ENCODE measurements at places on chromosomes 3 and 15.

DNA sequence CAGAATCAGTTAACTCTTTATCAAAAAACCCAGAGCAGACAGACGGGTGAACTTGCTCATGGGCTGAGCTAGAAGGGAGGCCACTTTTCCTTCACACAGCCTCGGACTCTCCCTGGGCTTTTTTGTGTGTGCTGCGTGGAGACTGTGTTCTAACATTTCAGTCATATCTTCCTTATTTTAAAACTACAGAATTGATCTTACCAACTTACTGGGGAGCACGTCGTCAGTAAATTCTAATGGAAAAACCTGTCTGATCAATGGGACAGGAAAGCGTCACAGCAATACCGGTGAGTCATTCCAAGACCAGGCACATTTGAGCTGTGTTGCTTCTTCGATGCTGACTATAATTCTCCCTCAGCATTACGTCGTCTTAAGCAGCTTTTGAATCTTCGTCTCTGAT lies 145.1 kb downstream of the LPP start:
- DNase-seq: no peak

DNA sequence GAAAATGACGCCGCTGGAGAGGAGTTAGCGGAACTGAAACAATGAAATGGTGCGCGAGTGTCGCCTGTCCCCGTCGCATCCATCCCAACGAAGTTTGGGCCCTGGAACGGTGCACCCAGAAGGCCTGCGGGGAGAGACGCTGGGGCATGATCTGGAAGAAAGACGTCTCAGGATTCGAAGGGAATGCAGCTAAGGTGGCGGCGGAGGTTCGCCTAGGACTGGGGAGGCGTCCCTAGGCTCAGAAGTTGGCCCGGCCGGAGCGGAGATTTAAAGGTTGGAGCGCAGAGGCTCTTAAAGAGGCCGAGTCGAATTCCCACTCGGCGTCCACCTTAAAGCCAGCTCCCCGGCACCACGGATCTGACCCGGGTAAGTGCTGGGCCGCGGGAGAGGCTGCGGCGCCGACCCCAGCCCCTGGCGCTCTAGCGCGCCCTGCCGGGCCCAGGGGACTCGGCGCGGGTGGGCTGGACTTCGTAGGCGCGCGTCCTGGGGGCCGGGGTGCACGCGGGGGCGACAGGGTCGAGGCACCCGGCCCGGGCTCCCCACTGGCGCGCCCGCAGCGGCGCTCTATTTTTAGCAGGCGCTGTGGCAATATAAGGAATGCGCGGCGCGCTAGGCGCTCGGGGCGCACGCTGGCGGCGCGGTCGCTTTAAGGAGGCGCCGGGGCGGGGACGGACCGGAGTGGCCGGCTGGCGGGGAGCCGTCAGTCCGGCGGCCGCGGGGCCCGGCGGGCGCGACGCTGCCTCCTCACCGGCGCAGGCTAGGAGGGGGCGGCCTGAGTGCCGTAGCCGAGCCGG lies at the start of gene MRAS:
Gene MRAS (plus strand): TSS at position 620 of the 794 bp plus-strand sequence. CDS start 24,305 bp downstream, outside the sequence.
- DNase-seq: peak; percentile 46

DNA sequence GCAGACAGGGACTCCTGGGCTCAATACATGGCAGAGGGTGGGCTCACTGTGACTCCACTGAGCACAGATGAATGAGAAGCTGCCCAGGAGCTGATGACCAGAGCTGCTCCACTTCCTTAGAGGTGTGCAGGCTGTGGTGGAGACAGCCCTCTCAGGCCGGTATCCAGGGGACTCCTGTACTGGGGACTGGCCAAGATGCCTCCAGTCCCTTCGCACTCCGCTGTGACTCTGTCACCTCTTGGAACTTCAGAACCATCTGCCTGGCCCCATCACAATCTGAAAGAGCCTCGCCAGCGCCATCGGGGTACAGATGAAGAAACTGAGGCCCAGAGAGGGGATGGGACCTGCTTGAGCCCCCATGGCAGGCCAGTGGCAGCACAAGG lies 111.2 kb downstream of the ETFA start:
- DNase-seq: no peak

DNA sequence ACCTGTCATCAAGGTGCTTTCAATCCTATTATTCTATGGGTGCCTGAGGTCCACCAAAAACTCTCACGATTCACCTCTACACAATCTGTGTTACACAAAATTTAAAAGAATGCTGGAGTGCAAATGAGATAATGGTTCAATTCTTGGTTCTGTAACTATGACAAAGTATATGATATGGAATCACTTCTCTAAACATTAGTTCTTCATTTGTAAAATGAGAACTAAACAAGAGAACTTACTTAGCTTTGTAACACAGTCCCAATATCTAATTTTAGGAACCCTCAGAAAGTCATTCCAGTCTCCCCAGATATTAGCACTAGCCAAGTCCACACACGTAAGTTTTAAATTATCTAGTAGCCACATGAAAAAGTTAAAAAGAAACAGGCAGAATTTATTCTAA lies 111.5 kb downstream of the TBL1XR1 start:
- DNase-seq: no peak

All from CD8-positive, alpha-beta T cell (primary cell).